ENCODE measurements at places on chromosomes 4 and X.
A peak's percentile ranks its signal among the peaks of the same experiment; 100 is the strongest.

- H3K27me3 ChIP-seq: no peaks in the 10 kb centered on the region
- no peak overlapping the region for H3K27ac ChIP-seq
- no peak overlapping the region for H3K4me3 ChIP-seq
- no peaks in the 10 kb centered on the region for H3K36me3 ChIP-seq
- H3K4me1 ChIP-seq: no peaks in the 10 kb centered on the region
Observed at GRCh38 chrX:24643116-24643515, 4.0 kb downstream of the PCYT1B start.

- no peaks in the 10 kb centered on the region for H3K4me1 ChIP-seq
- no peak overlapping the region for H3K4me3 ChIP-seq
Observed at GRCh38 chr4:87209696-87210095, 10.7 kb downstream of the KLHL8 start.

GRCh38 chrX:47743504-47743903, 84.5 kb upstream of the UXT start:
- no peaks in the 10 kb centered on the region for H3K27me3 ChIP-seq
- no peaks in the 10 kb centered on the region for H3K36me3 ChIP-seq
- no peaks in the 10 kb centered on the region for H3K4me1 ChIP-seq

DNA sequence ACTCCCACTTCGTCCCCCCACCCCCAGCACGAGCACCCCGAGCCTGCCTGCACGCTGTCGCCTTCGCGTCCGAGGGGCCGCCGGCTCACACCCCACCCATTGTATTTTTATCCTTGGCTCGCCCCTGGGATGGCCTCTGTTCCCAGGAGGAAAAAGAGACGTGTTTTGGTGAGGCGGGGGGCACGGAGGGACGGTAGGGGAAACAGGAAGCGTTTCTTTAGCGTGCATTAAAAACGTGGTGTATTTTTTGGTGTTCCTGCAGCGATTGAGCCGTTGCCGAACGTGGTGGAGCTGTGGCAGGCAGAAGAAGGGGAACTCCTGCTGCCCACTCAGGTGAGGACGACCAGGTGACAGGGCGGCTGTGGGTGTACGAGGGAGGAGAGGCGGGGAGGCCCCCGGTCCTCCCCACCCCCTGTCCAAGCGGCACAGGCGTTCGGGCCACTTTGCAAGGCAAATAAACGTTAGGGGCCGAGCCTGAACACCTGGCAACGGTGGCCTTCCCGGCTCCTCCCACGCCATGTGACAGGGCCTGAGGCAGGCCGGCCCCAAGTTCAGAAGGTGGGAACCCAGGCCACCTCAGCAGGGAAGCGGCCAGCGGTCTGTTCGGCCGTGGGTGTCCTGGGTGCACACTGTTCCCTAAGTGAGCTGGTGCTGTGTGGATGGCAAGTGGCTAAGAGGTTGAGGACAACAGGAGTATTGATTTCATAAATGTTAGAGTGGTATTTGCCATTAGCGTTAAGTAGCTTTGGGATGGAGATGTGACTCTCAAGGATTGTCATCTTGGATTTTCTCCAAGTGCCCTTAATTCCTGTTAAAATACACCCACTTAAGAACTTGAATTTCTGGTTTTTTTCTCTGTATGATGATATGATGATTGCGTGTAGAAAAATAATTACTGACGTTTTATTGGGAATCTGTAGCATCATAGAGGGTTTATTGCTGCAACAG, 1.1 kb downstream of the TMEM131L start:
- no peaks in the 10 kb centered on the region for H3K27me3 ChIP-seq
- H3K36me3 ChIP-seq: no peaks in the 10 kb centered on the region
- peak overlapping the region; percentile 88 for H3K4me3 ChIP-seq
- no peak overlapping the region for H3K27ac ChIP-seq
- DNase-seq: peak; percentile 71

DNA sequence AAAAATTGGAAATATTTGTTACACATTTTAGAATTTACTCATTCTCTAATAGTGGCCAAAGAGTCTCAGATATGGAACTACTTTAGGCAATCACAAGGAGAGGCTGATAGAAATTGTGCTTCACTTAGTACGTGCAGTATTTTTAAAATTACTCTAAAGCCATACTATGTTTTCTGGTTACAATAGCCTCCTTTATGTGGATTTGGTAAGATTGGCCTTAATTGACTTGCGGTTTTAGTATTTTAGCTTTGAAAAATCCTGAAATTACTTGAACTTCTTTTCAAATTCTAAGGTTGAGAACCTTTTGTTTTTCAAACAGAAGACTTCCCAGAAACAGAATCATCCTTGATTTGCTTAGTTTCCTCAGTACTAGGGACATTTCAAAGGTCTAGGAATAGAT, 215.2 kb downstream of the SLC4A4 start:
- H3K4me1 ChIP-seq: no peaks in the 10 kb centered on the region
- no peaks in the 10 kb centered on the region for H3K27me3 ChIP-seq
- no peak overlapping the region for H3K4me3 ChIP-seq
- no peak overlapping the region for H3K27ac ChIP-seq
- DNase-seq: no peak
- H3K36me3 ChIP-seq: no peaks in the 10 kb centered on the region

DNA sequence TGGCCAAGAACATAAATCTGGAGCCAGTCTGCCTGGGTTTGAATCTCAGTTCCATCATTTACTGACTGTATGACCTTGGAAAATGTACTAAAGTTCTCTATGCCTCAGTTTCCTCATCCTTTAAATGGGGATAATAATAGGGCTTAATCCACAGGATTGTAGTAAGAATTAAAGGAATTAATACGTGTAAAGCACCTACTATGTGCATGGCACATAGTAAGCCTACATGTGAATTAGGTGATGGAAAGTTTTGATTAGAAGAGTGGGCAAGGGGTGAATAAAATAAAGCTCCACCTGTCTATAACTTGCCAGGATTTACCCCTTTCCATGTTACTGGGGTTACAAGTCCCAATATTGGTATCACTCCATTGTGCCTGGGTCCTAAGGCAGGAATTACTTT, 35.8 kb upstream of the IL13RA2 start:
- H3K4me1 ChIP-seq: no peaks in the 10 kb centered on the region
- no peaks in the 10 kb centered on the region for H3K36me3 ChIP-seq
- H3K27me3 ChIP-seq: no peaks in the 10 kb centered on the region
- DNase-seq: no peak

DNA sequence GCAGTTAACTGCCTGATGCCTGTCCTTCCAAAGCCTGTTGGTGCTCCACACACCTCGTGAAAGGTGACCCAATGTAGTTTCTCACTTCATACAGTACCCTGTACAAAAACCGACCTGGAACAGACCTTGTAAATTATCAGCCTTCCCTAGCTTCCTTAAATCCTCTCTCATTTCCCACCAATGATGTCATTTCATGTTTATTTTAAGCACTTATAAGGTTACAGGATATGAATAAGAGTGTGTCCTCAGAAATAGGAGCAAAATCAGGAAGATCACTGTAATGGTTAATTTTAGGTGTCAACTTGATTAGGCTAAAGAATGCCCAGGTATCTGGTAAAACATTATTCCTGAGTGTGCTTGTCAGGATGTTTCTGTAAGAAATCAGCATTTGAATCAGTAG, 44.7 kb downstream of the TMEM150C start:
- no peak for DNase-seq
- H3K36me3 ChIP-seq: no peaks in the 10 kb centered on the region
- H3K4me1 ChIP-seq: no peaks in the 10 kb centered on the region
- no peaks in the 10 kb centered on the region for H3K27me3 ChIP-seq

DNA sequence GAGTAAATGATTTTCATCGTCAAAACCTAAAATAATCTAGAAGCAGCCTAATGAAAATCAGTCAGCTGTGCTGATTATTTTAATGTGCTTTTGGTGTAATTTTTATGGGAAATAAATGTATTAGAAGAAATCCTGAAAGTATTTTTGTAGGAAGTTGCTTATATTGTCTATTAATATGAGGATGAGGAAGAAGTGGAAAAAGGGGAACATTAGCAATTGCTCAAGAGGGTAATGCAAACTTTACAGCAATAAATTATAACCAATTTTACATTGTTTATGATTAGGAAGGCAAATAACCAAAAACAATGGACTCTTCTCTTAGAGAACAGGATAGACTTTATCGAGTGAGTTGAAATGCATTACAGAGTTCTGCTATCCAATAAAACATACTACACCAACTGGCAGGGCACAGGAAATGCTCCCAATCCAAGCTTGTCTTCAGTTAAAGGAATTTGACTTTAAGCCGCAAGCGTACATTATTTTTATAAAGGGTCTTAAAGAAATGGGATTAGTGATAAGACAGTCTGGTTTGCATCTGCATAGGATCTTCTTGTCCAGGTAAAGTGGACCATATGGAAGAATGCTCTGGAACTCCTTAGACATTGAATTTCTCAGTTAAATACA, 374.8 kb downstream of the PDGFC start:
- no peaks in the 10 kb centered on the region for H3K36me3 ChIP-seq
- no peak overlapping the region for H3K27ac ChIP-seq
- no peak for DNase-seq

DNA sequence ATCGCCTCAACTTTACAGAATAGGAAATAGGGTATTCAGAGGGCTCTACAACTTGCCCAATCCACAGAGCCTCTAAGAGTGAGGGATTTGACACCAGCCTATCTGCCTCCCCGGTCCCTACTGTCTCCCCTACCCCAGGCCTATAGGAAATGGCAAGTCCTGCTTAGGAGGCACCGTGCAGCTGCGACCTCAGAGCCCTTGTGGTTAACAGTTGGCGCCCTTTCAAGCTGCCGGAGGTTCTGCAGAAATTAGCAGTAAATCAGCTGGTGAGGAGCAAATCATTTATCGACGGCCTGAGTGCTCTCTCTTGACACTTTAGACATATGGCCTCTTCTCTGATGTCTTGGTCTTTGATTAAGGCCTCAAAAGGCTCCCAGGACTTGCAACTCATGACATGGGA, 96.9 kb downstream of the CLNK start:
- no peak overlapping the region for H3K4me3 ChIP-seq
- peak; percentile 81 for DNase-seq
- peaks cover 3% of the 10 kb centered on the region for H3K4me1 ChIP-seq

DNA sequence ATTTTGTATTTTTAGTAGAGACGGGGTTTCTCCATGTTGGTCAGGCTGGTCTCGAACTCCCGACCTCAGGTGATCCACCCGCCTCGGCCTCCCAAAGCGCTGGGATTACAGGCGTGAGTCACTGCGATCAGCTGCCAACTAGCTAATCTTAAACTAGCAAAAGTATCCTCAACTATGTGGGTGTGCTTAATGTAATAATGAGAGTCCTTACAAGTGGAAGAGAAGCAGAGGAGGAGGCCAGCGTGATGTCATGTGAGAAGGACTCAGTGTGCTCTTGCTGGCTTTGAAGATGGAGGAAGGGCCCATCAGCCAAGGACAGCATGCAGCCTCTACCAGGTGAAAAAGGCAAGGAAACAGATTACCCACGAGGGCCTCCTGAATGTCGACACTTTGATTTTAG, 19.6 kb downstream of the SCD5 start:
- no peaks in the 10 kb centered on the region for H3K36me3 ChIP-seq
- no peak overlapping the region for H3K27ac ChIP-seq
- no peak overlapping the region for H3K4me3 ChIP-seq
- peaks cover 8% of the 10 kb centered on the region for H3K4me1 ChIP-seq

DNA sequence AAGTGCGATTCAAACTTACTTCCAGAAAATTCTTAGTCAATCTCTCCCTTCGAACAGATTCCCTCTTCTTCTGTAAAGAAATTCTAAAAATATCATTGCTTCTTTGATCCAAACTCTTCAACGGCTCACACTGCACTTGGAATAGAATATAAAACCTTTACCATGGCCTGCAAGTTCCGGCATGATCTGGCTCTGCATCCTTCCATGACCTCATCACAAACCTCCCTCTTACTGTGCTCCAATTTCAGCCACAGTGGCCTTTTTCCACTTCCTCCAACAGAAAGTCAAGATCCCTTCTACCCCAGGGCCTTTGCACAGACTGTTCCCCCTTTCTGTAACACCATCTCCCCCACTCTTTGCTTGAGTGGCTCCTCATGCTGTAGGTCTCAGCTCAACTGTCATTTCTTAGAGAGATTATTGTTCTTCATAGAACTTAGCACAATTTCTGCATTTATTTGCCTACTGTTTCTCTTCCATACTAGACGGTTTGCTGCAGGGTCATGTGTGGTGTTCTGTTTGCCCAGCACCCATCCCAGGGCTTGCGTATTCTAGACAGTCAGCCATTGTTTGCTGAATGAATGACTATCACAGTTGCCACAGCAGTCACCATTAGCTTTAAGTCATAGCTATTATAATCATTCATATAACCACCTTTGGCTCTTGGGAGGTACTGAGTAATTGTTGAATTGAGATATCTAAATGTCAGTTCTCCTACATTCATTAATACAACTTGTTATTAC, 1.9 kb upstream of the STOX2 start:
- no peaks in the 10 kb centered on the region for H3K4me1 ChIP-seq
- no peak for DNase-seq
- H3K27me3 ChIP-seq: no peaks in the 10 kb centered on the region
- no peak overlapping the region for H3K27ac ChIP-seq
- no peaks in the 10 kb centered on the region for H3K36me3 ChIP-seq

DNA sequence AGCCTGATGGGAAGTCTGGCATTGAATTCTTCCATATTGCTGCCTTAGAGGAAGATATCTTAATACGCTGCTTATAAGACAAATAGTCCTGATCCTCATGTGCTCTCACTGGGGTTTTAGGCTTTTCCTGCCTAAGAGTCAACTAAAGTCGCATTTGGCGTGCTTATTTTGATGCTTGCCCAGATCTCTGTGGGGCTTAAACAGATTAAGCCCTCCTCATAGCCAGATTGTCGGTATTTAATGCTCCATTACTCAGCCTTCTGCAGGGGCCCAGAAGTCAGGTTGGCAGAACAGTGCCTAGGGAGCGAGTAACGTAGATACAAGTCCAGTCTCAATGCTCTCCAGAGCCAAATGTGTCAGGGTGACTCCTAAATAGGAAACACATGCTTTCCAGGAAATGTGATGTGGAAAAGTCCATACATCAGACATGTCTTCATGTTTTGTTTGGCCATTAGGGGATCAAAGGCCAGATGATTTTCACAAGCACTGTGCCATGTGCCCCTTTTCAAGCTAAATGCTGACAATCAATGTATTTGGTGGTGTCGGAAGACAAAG, 262.8 kb downstream of the PRDM5 start:
- no peak overlapping the region for H3K27ac ChIP-seq
- no peak for DNase-seq
- H3K27me3 ChIP-seq: no peaks in the 10 kb centered on the region
- H3K36me3 ChIP-seq: no peaks in the 10 kb centered on the region
- no peaks in the 10 kb centered on the region for H3K4me1 ChIP-seq

DNA sequence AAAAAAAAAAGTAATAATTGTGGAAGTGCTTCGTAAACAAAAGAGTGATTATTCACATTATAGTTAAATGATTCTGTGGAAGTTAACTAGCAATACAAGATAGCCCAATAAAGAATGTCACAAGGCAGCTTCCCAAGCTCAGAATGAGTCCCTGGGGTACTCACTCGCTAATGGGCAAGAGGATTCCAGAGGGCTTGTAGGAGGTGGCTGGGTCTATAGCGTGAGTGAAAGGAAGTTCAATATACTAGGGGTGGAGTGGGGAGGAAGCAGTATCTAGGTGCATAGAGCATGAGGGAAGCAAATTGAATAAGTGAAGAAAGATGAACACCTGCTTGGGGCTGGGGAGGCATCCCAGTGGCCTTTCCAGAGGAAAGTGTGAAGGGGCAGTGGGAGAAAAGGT, 42.5 kb downstream of the RTL5 start:
- DNase-seq: no peak
- H3K27me3 ChIP-seq: no peaks in the 10 kb centered on the region
- no peaks in the 10 kb centered on the region for H3K4me1 ChIP-seq
- H3K27ac ChIP-seq: no peak overlapping the region
- H3K36me3 ChIP-seq: no peaks in the 10 kb centered on the region

Measured in mesendoderm (in vitro differentiated cells).